Activated CD4-positive, alpha-beta T cell treated with anti-CD3 and anti-CD28 coated beads, Interleukin-2, amount 10 ng/mL, durations not matched to agents 7 days and 5 days (primary cell): ENCODE measurements at places on chromosomes 13 and 19. TPM values are rescaled to one million over a fixed set of nuclear protein-coding genes. Genes with fewer than 3 reads are reported as not detected.

KCNC3 gene
- 3.4 TPM for total RNA-seq

CATSPERD gene
- total RNA-seq = not detected

CRB3 gene
- 0.64 TPM for total RNA-seq

DNA sequence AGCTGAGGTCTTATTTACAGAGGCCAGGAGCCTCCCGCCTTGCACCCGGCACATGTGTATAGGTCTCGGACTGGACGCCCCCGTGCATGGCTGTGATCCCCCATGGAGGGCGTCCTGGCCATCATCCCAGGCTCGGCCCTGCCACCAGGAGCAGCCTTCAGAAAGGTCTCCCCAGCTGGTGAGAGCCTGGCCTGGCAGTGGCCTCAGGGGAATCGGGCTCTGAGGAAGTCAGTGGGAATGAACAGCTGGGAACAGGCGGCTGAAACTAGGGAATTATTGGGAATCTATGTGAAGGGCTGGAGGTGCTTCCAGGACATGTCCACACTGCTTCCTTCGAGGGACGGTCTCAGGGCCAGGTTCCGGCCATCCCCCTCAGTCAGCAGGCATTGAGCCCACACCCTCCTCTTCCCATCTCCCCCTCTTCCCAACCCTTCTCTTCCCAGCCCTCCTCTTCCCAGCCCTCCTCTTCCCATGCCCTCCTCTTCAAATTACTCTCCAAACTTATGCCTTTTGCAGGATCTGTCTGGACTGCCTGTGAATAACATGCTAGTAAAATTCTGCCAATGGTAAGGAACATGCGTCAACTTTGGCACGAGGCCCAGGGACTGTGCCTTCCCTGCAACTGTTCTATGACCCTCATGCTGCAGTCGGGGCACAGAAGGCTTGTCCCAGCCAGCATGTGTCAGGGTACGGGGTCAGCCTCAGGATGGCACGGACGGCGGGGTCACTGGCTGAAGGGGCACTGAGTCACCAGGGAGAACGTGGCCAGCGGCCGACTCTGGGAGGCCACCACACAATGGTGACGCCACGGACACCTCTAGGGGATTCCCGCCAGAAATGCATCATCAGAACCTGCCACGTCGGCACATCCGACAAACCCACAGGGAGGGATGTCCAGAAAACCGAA, 24.2 kb upstream of the C13orf46 start:
- no peak for DNase-seq

DNA sequence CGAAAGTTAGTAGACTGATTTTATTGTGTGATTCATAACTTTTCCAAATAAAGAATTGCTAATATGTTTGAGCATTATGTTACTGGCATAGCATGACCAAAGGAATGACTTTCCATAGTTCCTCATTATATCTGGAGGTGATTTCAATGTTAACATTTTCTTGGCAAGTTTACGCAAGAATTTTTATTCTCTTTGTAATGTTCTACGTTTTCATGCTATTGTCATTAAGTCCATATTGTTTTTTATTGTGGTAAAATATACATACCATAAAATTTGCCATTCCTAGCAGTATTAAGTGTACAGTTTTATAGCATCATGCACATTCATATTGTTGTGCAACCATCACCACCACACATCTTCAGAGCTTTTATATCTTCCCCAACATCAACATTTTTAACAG, 14.8 kb downstream of the KCTD12 start:
- DNase-seq = no peak

DNA sequence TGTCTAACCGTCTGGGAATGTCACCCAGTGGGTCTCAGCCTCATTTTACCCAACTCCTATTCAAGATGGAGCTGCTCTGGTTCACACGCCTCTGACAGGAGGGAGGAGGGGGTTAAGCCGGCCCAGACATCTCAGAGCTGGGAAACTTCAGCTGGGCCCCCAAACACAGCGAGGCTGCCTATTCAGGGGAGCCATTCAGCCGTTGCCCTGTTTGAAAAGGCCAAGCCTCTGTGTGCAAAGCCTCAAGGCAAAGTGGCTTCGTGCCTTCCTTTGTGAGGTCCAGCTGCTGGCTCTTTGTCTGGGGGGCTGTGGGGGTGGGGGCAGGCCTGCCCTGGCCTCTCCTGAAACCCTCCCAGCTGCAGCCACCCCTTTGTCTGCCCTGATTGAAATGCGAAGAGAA, 147.4 kb downstream of the PTPRS start:
- DNase-seq = no peak

- no peak for DNase-seq
These were observed 31.7 kb downstream of the ARHGAP35 start for GRCh38 chr19:46892252-46893179.

GRCh38 chr19:48122421-48122820, 11.8 kb upstream of the PLA2G4C start:
- DNase-seq = no peak

DNA sequence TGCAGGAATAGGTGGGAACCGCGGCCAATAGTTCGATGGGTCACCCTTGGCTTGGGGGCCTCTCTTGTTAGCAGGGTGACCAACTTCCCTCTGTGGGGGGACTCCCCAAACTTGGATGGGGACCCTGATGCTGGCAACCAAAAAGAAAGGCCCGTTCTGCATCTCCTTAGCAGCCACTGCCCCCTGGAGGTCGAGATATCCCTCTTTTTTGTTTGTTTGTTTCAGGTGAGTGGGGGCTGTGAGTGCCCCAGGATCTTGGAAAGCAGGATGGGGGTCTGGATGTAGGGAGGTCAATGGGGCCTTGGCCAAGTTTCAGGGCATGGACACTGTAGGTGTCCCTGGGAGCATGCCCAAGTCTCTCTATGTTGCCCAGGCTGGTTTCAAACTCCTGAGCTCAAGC, 7.7 kb upstream of the CRTC1 start:
- peak; percentile 55 for DNase-seq
